ENCODE measurements at places on chromosomes 6 and 20.

- no peak for DNase-seq
Measured at GRCh38 chr6:5811997-5812396, 194.7 kb downstream of the NRN1 start.

DNA sequence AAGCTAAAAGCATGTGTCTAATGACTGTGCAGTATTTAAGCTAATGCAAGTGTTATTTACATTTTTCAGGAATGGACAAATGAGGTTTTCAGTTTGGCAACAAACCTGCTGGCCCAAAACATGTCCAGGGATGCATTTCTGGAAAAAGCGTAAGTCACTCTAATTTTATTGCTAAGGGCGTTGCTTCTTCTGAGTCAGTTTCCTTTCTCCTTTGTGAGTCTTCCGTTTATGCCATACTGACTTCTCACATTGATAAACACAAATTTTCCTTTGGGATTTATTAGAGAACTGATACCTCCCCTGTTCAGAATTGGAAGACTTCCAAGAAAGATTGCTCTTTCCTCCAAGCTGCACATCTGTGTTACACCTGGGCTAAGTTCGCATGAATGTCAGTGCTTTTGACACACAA, 422.9 kb upstream of the PLCB4 start:
- DNase-seq = no peak

DNA sequence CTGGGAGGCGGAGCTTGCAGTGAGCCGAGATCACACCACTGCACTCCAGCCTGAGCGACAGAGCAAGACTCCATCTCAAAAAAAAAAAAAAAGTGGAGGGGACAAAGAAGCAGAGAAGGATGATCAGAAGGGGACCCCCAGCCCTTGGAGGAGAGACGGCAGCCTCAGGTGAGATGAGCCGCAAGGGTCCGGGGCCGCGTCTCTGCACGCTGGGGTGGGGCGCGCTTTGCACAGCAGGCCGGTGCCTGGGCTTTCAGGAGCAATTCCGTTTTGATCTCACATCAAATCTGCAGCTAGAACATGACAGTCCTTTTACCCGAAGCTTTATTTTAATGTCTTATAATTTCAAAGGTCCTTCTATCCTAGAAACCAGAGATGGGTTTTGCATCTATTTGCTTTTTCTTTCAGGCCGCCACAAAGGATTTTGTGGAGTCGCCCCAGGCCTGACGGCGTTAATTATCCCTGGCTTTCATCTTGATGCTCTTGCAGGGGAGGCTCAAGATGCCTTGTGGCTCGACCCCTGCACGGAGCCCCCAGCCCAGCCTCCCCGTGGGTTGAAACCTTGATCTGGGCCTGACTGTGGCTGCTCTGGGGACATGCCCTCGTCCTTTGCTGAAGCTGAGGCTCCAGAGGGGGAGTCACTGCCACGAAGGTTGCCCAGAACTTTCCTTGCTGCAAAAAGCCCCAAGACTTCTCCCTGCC, 17.3 kb downstream of the HRH3 start:
- no peak for DNase-seq

DNA sequence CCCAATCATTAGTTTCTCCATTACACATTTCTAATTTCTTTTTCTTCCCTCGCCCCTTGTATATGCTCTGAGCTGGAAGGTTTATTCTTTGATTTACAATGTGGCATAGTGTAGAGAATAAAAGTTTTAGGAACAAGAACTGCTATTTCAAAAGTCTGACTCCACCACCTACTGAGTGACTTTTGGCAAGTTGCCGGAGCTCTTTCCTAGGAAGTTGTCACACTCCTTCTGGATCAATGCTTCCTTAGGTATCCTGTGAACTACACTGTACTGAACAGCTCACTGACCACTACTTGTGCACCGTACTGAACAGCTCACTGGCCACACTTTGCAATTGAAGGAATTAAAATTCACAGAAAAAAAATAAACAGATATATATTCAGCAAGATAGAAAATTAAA, 458.2 kb downstream of the FRK start:
- DNase-seq = no peak

- DNase-seq = no peak
Measured at GRCh38 chr6:36692220-36692619, 5.4 kb upstream of the RAB44 start.
